ENCODE measurements at places on chromosomes 13 and 19.
A peak's percentile ranks its signal among the peaks of the same experiment; 100 is the strongest.

DNA sequence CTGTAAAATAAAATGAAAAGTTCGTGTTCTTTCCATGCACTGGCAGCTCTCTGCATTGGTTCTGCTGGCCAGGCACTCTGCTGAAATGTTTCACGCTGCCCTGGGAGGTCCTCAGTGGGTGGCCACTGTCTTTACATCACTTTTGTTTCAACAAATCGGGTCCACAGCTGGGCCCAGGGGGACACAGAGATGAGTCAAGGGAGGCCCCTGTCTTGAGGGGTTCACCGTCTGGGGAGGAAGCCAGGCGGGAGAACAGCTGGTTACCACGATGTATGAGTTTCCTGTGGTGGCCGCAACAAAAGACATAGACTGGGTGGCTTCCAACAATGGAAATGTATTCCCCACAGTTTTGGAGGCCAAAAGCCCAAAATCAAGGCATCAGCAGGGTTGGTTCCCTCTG, 5.1 kb upstream of the KLF2 start:
- peak; percentile 69 for DNase-seq

- peak; percentile 20 for DNase-seq
Measured at GRCh38 chr19:5293612-5294378, 46.8 kb downstream of the PTPRS start.

- DNase-seq = no peak
Measured at GRCh38 chr19:38891771-38892170, 7.6 kb downstream of the SIRT2 start.

DNA sequence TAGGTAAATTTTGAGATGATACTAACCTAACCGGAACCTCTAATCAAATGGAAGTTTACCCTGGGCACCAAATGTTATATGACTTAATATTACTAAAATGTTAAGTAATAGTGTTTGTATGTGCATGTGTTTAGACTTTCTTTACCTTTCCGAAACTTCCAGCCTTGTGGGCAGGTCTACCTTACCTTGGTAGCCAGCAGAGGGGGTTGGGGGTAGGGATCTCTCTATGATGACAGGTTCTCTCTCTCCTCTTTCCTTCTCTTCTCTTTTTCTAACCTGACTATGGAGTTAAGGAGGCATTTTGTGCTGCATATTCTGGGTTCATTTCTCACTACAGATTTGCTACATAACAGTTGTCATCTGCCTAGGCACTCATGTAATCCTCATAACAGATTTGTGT, 6.8 kb upstream of the FRY start:
- DNase-seq = no peak

- no peak for DNase-seq
Measured at GRCh38 chr13:77511552-77511951, 24.0 kb upstream of the SCEL start.

- no peak for DNase-seq
Measured at GRCh38 chr13:102830646-102831045, 15.2 kb upstream of the ERCC5 start.

- DNase-seq = no peak
Measured at GRCh38 chr19:10744801-10745293, 27.0 kb downstream of the DNM2 start.

All from CD4-positive, alpha-beta T cell (primary cell).